Activated T-helper 2 cell treated with anti-CD3 and anti-CD28 coated beads, Interferon-gamma antibody, Interleukin-2, Interleukin-4, amounts not matched to agents 10 μg/mL and 5 μg/mL and 100 μg/mL, durations not matched to agents 14 hours and 24 hours and 36 hours (primary cell): ENCODE measurements at places on chromosomes 6 and 20.

DNA sequence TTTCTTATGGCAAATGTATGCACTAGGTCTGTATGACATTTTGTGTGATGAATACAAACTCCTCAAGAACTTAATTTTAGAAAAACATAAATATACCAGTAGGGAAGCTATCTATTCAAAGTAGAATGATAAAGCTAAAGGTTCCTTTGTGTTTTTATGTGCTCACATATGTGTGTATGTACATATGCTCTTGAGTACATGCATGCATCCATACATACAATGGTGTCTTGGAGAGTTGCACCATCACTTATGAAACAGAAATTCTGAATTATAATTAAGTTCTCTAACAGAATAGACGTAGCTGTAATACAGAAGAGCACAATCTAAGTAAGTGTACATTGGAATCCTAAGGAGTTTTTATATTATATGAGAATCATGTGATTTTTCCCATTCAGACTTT is 2.3 kb downstream of the NKAIN2 start:
- no peak for DNase-seq

GRCh38 chr6:142803032-142803431 is 141.9 kb downstream of the HIVEP2 start:
- no peak for DNase-seq

GRCh38 chr6:20577173-20577688 is 43.0 kb downstream of the CDKAL1 start:
- no peak for DNase-seq

GRCh38 chr6:17388365-17388764 is 5.0 kb upstream of the CAP2 start:
- no peak for DNase-seq

- DNase-seq: no peak
Observed at GRCh38 chr6:110332281-110332680, 25.9 kb downstream of the METTL24 start.

- DNase-seq: no peak
Observed at GRCh38 chr20:25408890-25409289, 1.4 kb downstream of the GINS1 start.

DNA sequence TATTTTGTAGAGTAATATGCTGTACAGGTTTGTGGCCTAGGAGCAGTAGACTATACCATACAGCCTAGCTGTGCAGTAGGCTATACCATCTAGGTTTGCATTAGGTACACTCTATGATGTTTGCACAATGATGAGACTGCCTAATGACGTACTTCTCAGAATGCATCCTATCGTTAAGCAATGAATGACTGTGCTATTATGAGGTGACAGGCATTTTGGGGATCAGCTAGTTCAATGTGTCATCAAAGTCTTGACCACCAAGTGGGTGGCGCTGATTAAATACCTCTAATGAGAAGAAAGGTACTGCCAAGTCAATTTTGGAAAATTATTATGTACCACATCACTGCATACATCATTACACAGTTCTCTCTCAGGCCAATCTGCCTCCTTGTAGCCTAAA is 190.2 kb downstream of the BACH2 start:
- DNase-seq: no peak

GRCh38 chr20:51597389-51598231 is 55.1 kb upstream of the NFATC2 start:
- DNase-seq: no peak

GRCh38 chr6:15475872-15476271 is 187.0 kb downstream of the DTNBP1 start:
- no peak for DNase-seq

GRCh38 chr6:117783279-117783678 is 108.0 kb downstream of the NUS1 start:
- no peak for DNase-seq

DNA sequence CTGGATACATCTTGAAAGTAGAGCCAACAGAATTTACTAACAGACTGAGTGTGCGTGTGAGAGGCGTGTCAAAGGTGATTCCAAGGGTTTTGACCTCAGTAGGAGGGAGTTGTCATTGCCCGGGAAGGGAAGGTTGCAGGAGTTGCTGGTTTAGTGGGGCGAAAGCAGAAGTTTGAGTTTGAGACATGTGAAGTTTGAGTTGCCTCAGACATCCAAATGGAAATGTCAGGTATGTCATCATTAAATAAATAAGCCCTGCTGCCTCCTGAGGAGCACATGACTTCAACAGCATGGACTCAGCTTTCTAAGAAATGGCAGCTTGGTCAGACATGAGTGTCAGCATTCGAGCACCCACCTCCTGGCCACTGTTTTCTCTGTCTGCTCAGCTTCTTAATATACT is 26.6 kb upstream of the TGM2 start:
- DNase-seq: no peak

DNA sequence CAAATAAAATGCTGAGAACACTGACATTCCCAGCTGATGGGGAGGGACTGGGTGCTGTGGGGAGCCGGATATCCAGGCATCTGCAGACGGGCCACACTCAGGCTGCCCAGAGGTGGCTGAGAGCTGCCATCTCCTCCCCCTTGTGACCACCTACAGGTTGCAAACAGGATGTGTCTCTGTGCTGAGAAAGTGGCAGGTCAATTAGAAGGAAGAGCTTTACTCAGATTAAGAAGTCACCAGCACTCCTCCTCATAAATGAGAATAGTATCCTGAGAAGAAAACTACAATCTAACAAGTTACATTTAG is 63.0 kb downstream of the HUS1B start:
- no peak for DNase-seq

DNA sequence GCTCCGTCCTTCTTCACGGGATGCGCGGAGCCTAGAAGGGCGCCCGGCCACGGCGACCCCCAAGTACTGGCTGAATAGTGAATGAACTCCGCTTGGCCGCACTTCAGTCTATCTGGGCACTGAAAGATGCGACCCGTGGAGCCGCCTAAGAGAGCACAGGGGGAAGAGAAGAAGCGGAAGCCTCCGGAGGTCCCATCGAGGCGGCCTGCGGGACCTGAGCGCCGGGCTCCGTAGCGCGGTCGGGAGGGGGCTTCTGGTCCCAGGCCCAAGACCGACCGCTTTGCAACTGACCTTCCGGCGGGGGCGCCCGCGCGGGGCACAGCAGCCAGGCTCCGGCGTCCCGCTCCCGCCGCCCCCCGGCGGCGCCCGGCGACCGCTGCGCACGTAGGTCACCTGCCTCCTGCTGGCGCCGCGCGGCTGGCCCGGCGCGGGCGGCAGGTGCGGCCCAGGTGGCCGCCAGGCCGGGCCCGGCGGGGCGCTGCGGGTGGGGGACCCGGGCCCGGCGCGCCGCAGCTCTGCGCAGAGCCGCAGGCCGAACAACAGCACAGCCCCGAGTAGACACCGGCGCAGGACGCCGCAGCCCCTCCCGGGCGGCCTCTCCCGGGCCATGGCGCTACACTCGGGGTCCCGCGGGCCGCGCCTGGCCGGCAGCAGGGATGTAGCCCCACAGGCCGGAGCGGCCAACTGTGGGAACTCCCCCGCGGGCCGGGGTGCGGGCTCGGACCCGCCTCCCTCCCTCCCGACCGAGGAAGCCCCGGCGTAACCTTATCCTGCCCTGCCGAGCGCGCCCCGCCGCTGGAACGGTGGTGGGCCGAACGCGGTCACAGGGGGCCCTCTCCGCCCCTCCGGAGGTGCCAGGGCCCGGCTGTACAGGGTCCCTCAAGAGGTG is at the start of gene METTL24:
TSS of gene METTL24 (minus strand) at position 686 of the 889 bp plus-strand sequence. CDS start at position 609, 77 bp downstream.
- DNase-seq: no peak

DNA sequence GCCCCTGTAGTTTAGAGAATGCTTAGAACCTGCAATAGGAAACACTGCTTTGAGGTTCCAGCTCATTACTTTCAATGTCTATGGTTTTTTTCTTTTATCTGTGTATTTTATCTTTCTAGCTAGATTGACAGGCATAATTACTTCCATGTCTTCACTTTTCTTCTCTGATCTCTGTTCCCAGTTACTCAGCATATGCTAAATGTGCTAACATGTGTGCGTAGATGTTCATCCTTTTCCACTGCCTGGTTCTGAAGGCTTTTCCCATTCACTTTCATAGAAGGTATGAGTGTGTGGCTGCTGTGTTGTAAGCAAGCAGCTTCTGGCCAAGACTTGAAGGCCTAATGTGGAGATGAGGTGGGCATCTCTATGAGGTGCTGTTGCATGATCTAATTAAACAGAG is 38.9 kb downstream of the FAXC start:
- DNase-seq: no peak

- DNase-seq: no peak
Observed at GRCh38 chr20:62437927-62438326, 10.6 kb upstream of the RBBP8NL start.

- DNase-seq: no peak
Observed at GRCh38 chr6:110360676-110361075, 2.5 kb upstream of the METTL24 start.

DNA sequence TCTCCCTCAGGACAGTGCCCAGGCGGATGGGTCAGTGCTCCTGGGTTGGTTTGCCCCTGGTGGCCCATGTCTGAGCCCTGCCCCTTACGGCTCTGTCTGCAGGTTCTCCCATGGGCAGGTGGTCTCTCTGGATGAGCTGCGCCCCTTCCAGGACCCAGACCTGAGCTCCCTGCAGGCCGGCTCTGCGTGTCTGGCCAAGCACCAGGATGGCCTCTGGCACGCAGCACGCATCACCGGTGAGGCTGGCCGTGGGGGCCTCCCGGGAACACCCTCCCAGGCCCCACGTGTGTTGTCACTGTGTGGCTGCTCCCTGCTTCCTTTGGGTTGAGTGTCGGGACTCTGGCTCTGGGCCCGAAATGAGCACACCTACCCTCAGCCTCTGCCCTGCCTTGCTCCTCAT is 3.3 kb upstream of the LIME1 start:
- no peak for DNase-seq

DNA sequence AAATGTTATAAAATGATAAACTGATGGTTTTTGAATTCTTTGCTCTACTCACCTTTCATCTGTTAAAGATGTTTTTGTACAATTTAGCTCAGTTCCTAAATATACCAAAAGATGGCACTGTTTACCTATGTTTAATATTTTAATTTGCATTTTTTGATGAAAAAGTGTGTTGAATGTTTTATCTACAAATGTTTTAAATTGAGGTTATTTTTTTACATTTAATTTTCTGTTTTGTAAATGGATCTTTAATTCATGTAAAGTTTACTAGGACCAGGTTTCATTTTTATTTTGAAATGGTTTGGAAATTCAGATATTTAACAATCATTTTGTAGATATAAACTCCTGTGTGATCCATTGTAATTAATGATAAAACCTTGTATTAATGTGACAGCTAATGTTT is 30.0 kb downstream of the CDKAL1 start:
- no peak for DNase-seq

- DNase-seq: no peak
Observed at GRCh38 chr6:153090241-153090930, 40.7 kb downstream of the RGS17 start.

- DNase-seq: no peak
Observed at GRCh38 chr6:14709900-14710299, 536.0 kb upstream of the JARID2 start.

GRCh38 chr6:90231308-90231707 is 65.3 kb downstream of the BACH2 start:
- no peak for DNase-seq

GRCh38 chr6:127547904-127548649 is 28.9 kb upstream of the C6orf58 start:
- DNase-seq: no peak

- DNase-seq: no peak
Observed at GRCh38 chr20:57582432-57583288, 21.8 kb downstream of the PCK1 start.

GRCh38 chr6:90003069-90003795 is 109.0 kb downstream of the GJA10 start:
- no peak for DNase-seq

DNA sequence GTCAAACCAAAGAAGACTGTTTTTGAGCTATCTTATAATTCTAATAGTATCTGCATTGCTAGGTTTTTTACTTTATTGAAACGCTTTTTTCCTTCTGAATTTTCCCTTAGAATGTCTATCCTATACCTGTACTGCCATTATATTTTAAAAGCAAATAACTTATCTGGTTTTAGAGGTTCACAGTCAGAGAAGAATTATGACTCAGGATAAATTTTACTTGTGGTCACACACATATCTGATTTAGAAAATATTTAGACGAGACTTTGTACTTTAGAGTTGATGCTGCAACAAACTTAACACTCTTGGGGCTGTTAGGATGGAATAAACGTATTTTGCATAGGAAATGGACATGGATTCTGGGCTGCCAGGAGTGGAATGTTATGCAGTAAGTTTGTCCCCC is 33.0 kb downstream of the LMBRD1 start:
- no peak for DNase-seq

- DNase-seq: no peak
Observed at GRCh38 chr6:170102582-170103481, 188.0 kb downstream of the DLL1 start.

DNA sequence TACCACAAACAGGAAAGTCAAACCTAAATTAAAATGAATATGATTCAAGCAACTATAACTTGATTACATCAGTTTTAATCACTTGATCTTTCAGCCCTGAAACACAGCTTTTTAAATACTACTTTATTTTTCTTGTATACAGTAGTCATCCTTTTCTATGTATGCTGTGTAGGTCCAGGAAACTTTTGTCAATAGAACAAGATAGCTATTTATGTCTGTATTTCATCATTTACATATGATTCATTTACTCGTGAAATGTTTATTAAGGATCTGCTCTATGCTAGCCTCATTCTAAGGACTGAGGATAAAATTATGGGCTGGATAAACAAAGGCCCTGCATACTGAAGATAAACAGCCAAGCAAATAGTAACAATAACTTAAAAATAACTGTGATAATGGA is 930.2 kb downstream of the TFAP2A start:
- no peak for DNase-seq

GRCh38 chr6:37840940-37841300 is 21.4 kb downstream of the ZFAND3 start:
- no peak for DNase-seq

- DNase-seq: no peak
Observed at GRCh38 chr6:31035862-31036497, 25.7 kb downstream of the MUC22 start.

- DNase-seq: no peak
Observed at GRCh38 chr6:13814938-13815575, 700 bp upstream of the MCUR1 start.
